ENCODE measurements at places on chromosomes 6 and 20.

DNA sequence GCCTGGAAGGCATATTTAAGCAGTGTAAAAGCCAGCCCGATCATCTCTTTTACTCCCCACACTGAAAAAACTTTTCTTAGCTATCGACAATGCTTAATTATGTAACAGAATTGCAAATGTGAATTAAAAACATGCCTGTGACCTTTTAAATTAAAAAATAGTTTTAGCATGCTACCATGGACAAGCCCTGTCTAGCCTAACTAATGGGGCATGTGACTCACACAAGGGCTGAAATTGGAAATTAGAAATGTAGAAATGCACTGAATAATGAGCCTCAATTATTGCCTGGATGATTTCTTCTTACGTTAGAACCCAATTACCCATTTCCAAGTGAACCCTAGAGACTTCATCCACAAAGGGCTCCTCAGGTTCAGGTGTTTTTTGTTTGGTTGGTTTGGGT lies 82.7 kb downstream of the SIM1 start:
- no peak for DNase-seq

- no peak for DNase-seq
Measured at GRCh38 chr6:76264468-76264867, 192.0 kb upstream of the IMPG1 start.

DNA sequence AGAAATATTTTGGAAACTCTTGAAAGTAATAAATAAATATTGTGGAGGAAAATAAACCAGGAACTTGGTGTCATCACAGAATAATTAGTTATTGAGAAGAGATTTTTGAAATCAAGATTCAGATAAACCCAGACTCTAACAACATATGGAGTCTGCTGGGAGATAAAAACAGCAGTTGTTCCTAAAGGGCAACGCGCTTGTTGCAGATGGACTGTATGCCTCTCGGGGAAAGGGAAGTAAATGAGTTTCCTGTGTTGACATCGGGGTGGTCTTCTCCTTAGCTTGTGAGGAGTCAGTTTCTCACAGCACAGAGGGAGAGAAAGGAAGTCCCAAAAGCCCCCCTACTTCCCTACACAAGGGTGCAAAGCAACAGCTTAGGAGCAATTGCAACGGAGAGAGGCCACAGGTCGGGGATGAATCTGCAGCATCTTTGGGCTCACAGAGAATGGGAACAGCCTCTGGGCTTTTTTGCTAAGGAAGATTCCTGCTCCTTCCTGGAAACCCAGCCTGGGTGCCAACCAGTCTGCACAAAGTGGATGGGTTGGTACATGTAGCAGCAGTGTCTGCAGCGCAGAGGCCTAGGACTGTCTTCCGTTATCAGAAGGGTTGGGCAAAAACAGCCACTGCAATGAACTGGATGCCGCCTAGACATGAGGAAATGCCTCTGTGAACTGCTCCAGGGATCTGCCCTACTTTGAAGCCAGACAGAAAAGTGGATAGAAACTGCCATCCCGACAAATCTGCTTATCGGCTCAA lies 603.0 kb upstream of the NRSN1 start:
- no peak for DNase-seq

- DNase-seq = no peak
Measured at GRCh38 chr6:129183187-129183591, 300.3 kb downstream of the LAMA2 start.

DNA sequence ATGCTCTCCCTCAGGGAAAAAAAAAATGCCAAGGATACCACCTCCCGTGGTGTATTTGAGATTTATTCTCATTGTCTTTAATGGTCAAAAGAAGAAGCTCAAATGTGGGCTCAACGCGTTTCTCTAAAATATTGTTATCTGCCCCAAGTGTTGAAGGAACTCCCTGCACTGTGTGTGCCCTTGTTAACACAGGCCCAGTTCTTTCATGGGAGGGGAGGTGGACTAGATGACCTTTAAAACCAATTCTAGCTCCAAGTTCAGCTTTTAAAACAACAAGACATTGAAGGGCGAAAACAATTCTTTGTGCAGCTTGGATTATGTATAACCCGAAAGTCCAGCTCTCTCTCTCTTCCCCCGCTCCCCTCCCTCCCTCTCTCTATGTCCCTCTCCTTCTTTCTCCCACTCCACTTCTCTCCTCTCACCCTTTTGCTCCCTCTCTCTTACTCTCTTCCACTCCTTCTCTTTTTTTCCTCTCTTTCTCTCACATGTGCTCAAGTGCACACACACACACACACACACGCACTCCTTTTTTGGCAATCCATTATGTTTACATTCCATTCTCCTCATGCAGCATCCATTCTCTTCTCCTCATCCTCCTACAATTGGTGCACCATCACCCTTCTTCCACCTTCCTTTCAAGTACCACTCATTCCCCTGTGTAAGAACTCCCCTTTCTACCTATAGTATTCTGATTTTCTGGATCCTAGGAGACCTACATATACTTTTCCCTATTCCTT lies 8.5 kb downstream of the HLA-DMB start:
- DNase-seq = no peak

DNA sequence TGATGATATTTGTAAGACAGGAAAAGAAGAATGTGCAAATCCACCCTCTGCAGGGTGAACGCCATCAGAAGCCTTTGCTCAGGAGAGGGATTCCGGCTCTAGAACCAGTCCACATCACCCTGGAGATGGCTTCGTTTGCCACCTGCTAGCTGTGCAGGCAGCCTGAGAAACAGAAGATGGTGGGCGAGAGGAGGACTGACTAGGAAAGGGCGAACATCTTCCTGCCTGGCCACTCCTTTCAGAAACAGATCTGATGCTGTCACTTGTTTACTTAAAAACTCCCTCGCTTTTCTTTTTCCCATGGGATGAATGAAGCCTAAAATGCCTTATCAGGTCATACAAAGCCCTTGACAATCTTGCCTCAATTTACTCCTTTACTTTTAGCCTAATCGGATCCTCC lies 1.2 kb downstream of the PTPRA start:
- DNase-seq = no peak

DNA sequence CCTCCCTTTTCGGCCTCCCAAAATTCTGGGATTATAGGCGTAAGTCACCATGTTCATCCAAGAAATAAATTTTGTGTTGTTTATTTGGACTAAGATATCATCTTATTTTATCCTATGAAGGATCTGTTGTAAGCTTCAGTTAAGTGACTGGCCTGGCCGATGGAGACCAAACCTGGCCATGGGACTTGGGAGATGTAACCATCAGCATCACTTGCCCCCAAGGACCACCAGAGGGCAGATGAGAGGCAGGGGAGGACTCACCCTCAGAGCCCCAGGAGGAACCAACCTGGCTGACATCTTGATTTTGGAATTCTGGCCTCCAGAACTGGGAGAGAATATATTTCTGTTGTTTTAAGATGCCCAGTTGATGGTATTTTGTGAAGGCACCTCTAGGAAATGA lies 266.7 kb downstream of the CDH26 start:
- DNase-seq = no peak

DNA sequence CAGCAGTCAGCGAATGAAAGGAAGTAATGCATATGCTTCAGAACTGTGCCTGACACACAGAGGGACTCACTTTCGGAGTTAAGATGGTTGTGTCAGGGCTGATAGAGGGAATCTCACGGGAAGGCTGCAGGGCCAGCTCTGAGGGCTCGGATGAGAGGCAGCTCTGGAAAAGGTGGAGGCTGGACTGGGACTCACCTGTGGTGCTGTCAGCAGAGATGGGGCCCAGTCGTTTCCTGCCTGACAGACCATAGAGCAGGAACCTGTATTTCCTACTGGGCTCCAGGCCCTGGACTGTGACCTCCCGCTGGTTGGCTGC lies 9.3 kb downstream of the CYP21A2 start:
- no peak for DNase-seq
